Germinal center (tissue), 1 donor: ENCODE measurements at places on chromosomes 6 and 20.

DNA sequence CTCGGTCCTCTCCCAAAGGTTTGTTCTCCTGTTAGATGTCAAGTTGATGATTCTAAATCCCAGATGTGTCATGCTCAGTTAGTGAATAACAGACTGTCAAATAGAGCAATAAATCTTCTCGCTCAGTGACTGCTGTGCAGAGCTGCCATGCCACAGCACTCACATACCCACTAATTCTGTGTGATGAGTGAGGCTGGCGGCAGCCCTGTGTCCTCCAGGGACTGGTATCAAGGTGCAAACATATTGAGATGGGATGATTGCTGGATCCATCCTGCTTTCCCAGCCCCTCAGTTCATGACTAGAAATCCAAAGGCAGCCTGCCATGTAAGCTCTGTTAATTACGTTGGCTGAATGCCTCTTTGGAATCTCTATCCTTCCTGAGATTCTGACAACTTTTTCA lies 103.9 kb downstream of the OLIG3 start:
- no peak for DNase-seq

- no peak for DNase-seq
Observed at GRCh38 chr6:9085054-9085708, 649.8 kb upstream of the SLC35B3 start.

GRCh38 chr20:22578221-22579118 lies 5.9 kb downstream of the FOXA2 start:
- DNase-seq: no peak

GRCh38 chr20:32574296-32575226 lies 10.6 kb downstream of the NOL4L start:
- DNase-seq: no peak

DNA sequence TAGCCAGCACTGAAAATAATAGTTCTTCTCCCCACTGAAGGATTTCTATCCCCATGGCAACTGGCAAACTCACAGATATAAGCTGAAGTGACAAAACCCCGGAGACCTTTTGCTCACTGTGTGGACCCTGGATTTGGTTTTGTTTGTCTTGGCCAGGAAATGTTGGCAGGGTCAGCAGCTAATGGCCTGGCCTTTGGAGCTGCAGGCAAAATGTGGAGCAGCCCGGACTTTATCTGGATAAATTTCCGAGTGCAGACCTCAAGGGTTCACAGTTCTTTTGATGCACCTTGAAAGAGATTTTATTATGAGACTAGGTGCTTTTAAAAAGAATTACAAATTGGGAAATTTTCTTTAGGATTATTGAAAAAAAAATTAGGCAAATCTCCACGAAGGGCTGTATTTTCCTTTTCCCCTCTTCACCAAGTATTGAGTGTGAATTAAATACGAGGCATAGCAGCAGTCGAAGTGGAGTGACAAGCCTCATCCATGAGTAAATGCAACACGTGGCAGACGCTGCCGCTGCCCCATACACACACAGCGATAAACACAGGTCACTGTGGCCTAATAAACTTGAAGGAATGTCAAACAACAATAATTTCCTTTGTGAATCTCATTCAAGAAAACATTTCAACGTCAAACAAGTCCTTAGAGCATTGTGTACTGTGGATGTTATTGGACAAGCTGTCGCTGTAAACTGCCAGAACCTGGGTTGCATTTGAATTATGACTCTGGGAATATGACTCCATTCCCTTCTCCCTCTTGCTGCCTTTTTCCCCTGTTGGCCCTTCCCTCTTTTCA lies 35.1 kb upstream of the CCN6 start:
- no peak for DNase-seq

DNA sequence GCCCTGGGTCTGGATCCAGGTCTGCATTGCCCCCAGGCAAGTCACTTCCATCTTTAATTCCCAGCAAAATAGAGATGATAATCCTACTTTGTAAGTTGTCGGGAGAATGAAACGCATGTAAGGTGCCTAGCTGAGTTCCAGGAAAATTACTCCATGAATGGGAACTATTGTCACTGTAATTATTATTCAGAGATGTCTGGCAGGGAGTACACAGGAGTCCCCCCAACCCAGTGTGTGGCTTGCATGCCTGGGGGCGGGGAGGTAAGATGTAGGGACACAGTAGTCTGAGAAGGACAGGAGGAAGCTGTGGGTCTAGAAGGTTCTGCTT lies 85.4 kb downstream of the CD40 start:
- no peak for DNase-seq

DNA sequence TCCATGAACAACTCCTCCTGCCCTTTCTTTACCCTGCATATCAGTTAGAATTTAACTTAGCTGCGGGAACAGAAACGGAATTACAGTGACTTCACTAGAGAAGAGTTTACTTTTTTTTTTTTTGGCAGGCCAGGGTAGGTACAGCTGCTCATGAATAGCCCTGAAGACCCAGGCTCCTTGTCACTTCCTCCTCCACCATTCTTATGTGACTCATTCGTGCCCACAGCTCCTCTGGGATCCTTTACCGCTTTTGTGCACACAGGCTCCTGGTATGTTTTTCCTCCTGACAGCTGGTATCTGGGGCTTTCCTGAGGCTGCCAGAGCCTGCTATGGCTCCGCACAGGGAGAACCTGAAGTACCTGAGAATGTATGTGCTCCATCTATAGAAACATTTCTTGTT lies 3.9 kb upstream of the KCNS1 start:
- DNase-seq: no peak

- no peak for DNase-seq
Observed at GRCh38 chr6:16904957-16905356, 143.7 kb upstream of the ATXN1 start.

DNA sequence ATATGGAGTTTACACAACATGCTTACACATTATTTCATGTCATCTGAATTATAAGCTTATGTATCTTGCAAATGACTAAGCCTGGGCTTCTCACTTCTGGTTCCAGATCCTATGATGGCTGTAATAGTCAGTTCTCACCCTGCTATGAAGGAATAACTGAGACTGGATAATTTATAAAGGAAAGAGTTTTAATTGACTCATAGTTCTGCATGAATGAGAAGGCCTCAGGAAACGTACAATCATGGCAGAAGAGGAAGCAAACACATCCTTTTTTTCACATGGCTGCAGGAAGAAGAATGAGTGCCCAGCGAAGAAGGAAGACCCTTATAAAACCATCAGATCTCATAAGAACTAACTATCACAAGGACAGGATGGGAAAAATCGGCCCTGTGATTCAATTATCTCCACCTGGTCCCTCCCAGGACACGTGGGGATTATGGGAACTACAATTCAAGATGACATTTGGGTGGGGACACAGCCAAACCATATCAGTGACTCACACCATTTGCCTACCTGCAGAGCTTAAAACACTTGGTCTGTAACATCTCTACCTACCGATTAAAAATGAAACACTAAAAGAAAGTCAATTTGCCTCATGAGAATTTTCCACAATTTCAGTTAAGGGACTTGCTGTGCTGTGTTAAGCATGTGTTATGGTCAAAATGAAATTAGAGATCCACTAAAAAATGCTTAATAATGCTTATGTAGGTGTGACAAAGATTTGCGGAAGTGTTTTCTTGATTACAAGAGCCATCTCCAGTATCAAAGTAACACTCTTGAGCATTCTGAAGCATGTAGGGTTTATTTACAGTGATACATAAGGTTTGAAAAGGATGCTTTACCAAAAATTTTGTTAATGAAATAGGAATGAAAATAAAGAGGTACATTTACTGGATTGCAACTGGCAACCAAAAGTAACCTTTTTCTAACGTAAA lies 2.2 kb upstream of the RWDD1 start:
- DNase-seq: no peak

GRCh38 chr20:32252189-32252588 lies 25.3 kb upstream of the KIF3B start:
- no peak for DNase-seq

GRCh38 chr6:6869094-6869493 lies 238.7 kb upstream of the RREB1 start:
- DNase-seq: no peak

DNA sequence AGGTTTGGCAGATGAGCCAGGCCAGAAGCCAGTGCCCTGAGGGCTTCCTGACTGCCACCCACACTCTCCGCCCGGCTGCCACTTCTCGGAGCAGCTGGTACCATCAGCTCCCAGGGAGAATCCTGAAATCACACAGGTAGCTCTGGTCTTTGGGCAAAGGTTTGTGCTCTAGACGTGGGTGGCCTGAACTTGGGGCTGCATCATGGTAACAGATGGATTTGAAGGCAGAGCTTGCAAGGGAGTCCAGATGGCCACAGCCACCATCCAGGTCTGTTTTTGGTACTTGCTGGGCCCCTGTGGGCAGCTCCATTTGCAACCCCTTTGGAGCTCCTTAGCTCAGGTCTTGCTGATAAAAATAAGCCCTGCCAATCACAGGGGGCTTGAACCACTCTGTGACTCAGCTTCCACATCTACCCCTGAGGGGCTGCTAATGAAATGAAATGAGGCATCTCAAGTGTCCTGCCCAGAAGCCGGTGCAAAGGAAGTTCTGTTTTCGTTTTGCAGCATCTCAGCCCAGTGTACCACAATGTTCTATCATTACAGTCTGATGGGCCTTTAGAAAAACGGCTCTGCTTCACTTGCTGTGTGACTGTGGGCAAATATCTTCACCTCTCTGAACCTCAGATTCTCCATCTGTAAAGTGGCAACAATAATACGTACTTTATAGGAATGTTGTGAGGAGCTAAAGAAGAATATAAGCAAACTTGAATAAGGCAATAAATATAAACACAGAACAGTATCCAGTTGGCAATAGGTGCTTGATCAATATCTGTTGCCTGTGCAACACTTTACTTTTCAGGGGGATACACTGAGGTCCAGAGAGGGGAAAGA lies 25.1 kb upstream of the CDH22 start:
- DNase-seq: no peak
